ENCODE measurements at places on chromosomes 16 and 17.

DNA sequence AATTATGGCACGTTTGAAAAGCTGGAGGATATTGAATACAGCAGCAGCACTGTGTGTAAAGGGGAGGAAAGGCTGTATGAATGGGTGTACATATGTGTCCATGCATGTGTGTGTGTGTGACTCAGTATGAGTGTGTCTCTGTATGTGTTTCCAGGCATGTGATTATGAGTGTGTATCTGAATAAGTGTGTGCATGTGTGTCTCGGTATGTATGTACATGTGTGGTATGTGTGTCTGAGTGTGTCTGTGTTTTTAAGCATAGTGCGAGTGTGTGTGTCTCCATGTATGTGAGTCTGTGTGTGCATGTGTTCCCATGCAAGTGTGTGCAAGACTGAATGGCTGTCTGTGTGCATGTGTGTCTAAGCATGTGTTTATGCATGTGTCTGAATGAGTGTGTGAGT is 259.1 kb upstream of the XYLT1 start:
- DNase-seq: no peak

DNA sequence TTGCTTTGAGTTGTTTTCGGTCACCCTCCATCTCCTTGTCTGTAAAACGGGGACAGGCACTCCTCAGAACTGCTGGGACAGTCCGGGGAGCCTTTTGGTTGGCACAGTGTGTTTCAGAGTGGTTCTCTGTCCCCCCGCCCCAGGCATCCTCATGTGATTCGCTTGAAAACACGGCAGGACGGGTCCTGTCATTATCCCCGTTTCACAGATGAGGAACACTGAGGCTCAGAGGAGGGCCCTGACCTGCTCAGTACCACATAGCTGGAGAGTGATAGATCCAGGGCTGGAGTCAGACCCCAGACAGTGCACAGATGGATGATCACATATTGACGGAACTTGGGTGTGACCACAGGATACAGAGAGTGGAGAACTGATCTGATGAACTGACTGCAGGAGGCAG is 13.5 kb upstream of the ADGRG1 start:
- no peak for DNase-seq

DNA sequence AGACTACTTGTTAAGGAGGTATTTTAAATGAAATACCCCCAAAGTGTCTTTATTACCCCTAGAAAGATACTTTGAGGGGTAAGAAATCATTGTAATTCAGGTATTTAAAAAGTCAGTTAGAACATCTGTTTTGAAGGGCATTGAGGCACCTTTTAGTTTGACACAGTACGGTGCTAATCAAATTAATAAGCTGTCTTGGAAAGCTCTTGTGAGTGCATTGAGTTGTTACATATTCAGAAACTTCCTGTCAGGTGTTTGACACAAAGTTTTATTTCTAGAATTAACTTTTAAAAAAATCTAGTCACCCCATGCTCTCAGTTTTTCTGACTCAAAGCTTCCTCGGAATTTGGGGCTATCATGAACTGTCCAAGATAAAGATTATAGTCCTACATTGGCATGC is 4.6 kb downstream of the RBBP6 start:
- DNase-seq: no peak

GRCh38 chr16:12060751-12061150 is 84.2 kb downstream of the SNX29 start:
- DNase-seq: no peak

DNA sequence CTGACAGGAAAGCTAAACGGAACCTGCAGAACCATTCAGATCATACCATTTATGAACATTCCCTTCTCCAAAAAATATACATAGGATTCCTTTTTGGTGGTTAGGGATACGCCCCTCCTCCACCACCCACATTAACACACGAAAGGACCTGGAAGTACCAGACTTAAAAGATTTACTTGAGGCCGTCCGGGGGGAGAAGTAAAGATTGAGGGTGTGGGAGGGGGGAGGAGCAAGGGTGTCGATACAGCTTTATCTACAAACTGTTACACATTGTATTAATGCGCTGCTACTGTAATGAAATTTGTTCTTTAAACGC is 537 bp downstream of the PALB2 start:
- DNase-seq: no peak

DNA sequence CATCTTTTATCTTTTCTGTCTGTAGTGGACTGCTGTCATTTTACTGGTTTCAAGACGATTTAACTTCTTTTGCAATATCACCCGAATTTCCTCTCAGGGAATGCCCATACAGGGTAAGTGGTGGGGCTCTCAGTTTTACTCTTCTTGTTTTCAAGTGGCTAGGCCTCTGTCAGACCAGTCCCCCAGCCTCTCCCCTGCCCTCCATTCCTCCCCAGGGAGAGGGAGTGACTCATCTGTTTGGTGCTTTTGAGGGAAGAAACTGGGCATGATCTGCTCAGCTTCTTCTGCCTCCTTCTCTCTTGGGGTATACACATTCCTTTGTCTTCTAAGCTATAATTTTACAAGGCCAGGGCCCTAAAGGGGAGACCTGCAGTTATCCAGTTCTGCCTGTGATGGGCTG is 332.0 kb downstream of the CBLN1 start:
- no peak for DNase-seq

DNA sequence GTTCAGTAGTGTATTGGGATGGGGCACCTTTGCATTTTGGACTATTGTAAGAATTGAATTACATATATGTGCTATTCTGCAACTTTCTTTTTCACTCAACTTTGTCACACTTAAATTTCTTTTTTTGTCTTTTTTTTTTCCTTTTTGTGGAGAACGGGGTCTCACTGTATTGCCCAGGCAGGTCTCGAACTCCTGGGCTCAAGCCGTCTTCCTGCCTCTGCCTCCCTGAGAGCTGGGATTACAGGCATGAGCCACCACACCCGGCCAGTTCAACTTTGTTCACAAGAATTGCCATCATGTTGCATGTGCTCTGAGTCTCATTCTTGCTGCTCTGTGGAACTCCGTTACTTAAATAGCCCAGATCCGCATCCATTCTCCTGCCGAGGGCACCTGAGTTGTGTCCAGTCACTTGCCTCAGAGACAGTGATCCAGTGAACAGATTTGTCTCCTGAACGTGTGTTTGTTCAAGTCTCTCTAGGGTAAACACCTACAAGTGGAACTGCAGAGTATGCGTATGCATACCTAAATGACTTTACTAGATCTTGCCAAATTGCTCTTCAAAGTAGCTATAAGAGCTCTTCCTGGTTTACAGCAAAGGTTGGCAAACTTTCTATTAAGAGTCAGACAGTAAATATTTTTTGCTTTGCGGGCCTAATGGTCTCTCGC is 3.4 kb upstream of the SLC38A10 start:
- DNase-seq: no peak

- no peak for DNase-seq
These were observed 30.8 kb downstream of the CDIP1 start for GRCh38 chr16:4507588-4508345.

GRCh38 chr17:77475016-77475976 is 334.5 kb downstream of the SEC14L1 start:
- peak; percentile 79 for DNase-seq

Measured in stimulated activated CD4-positive, alpha-beta T cell treated with anti-CD3 and anti-CD28 coated beads, Interleukin-1b, Interleukin-23, amount 100 ng/mL, for 48 hours (primary cell).